A549 treated with Mapracorat at 1 μM for 4 hours (cell line): ENCODE measurements at places on chromosomes 11 and 22. TPM values are rescaled to one million over a fixed set of nuclear protein-coding genes. Genes with fewer than 3 reads are reported as not detected.

The OR4C6 gene
- total RNA-seq, result not detected in 5 replicates

The DGCR6L gene
- 29.3 to 45.2 TPM (median 44.0 TPM) in 5 replicates for total RNA-seq

The HTR3A gene
- total RNA-seq, result not detected in 5 replicates

The FAM180B gene
- total RNA-seq, result not detected in 5 replicates

The GAS2 gene
- 0.81 to 1.3 TPM (median 1.1 TPM) in 5 replicates for total RNA-seq

The SCARF2 gene
- total RNA-seq, result 0.83 to 1.2 TPM (median 0.97 TPM) in 5 replicates

The SLC22A8 gene
- not detected in 5 replicates for total RNA-seq

The TMEM179B gene
- 78.3 to 95.8 TPM (median 85.2 TPM) in 5 replicates for total RNA-seq

The ADAMTS15 gene
- total RNA-seq, result 4.7 to 8.1 TPM (median 6.8 TPM) in 5 replicates

The SMC1B gene
- 0.03 to 0.05 TPM (median 0.05 TPM) in 3 of 5 replicates, not detected in the others for total RNA-seq

The OR51B5 gene
- 0.13 TPM in 2 of 5 replicates, not detected in the others for total RNA-seq

The NXPE4 gene
- total RNA-seq, result not detected in 5 replicates

The E2F8 gene
- total RNA-seq, result 5.5 to 7.4 TPM (median 6.3 TPM) in 5 replicates

The MFRP gene
- total RNA-seq, result not detected in 5 replicates

The LYVE1 gene
- total RNA-seq, result 0.20 to 0.77 TPM (median 0.48 TPM) in 5 replicates

The CD151 gene
- 806 to 852 TPM (median 825 TPM) in 5 replicates for total RNA-seq

The P2RY2 gene
- 8.6 to 13.0 TPM (median 11.6 TPM) in 5 replicates for total RNA-seq

The CLDN5 gene
- not detected in 5 replicates for total RNA-seq

The PRR33 gene
- not detected in 5 replicates for total RNA-seq

The C11orf16 gene
- total RNA-seq, result not detected in 5 replicates

The MMP8 gene
- not detected in 5 replicates for total RNA-seq

The NCF4 gene
- 0.12 TPM in 1 of 5 replicates, not detected in the others for total RNA-seq

The TPBGL gene
- total RNA-seq, result 0.08 to 0.27 TPM (median 0.17 TPM) in 5 replicates

The SPTBN2 gene
- total RNA-seq, result 8.7 to 10.7 TPM (median 9.7 TPM) in 5 replicates

The BIK gene
- total RNA-seq, result 1.1 to 2.1 TPM (median 1.8 TPM) in 5 replicates

The IL10RA gene
- 0.06 to 0.21 TPM (median 0.06 TPM) in 3 of 5 replicates, not detected in the others for total RNA-seq

The TUBA8 gene
- 0.26 to 1.2 TPM (median 0.85 TPM) in 5 replicates for total RNA-seq

The ARVCF gene
- total RNA-seq, result 1.3 to 2.8 TPM (median 2.4 TPM) in 5 replicates

The CASP1 gene
- 0.45 to 1.0 TPM (median 0.57 TPM) in 3 of 5 replicates, not detected in the others for total RNA-seq

The MYRF gene
- 14.2 to 21.4 TPM (median 18.9 TPM) in 5 replicates for total RNA-seq

The ANGPTL5 gene
- total RNA-seq, result 0.05 to 0.10 TPM in 2 of 5 replicates, not detected in the others

The RAB38 gene
- 0.77 to 1.0 TPM (median 0.91 TPM) in 5 replicates for total RNA-seq

The RTN4R gene
- total RNA-seq, result 7.0 to 14.6 TPM (median 12.4 TPM) in 5 replicates

The ALDH3B1 gene
- 119 to 141 TPM (median 133 TPM) in 5 replicates for total RNA-seq

The OR8B3 gene
- total RNA-seq, result not detected in 5 replicates

The MUC2 gene
- total RNA-seq, result 0.06 to 0.23 TPM (median 0.11 TPM) in 5 replicates

The MSANTD2 gene
- total RNA-seq, result 5.5 to 6.3 TPM (median 5.8 TPM) in 5 replicates

The FOLR1 gene
- total RNA-seq, result not detected in 5 replicates

The SLC25A17 gene
- total RNA-seq, result 21.4 to 25.5 TPM (median 22.1 TPM) in 5 replicates
